H9 (cell line): ENCODE measurements at places on chromosomes 12 and 14.
A peak's percentile ranks its signal among the peaks of the same experiment; 100 is the strongest.

GRCh38 chr12:78793491-78793890 lies 71.1 kb upstream of the SYT1 start:
- DNase-seq = no peak

DNA sequence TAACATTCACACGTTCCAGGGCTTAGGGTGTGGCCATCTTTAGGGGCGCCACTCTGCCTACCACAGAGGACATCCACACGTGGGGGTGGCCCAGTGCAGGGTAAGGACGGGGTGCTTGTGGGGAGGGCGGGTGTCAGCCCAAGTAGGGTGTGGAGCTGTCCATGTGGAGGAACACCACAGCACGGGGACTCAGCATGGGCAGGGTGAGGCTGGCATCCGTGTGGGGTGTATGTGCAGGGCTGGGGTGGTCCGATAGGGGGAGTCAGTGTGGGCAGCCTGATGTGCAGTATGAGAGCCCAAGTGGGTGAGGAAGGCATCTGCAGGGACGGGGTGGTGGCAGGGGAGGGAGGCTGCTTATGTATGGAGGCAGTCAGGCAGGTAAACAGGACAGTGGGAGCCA lies 17.7 kb downstream of the PSMC1 start:
- DNase-seq = peak; percentile 65

- DNase-seq = no peak
These were observed 751.7 kb downstream of the NRXN3 start for GRCh38 chr14:78921856-78922255.

DNA sequence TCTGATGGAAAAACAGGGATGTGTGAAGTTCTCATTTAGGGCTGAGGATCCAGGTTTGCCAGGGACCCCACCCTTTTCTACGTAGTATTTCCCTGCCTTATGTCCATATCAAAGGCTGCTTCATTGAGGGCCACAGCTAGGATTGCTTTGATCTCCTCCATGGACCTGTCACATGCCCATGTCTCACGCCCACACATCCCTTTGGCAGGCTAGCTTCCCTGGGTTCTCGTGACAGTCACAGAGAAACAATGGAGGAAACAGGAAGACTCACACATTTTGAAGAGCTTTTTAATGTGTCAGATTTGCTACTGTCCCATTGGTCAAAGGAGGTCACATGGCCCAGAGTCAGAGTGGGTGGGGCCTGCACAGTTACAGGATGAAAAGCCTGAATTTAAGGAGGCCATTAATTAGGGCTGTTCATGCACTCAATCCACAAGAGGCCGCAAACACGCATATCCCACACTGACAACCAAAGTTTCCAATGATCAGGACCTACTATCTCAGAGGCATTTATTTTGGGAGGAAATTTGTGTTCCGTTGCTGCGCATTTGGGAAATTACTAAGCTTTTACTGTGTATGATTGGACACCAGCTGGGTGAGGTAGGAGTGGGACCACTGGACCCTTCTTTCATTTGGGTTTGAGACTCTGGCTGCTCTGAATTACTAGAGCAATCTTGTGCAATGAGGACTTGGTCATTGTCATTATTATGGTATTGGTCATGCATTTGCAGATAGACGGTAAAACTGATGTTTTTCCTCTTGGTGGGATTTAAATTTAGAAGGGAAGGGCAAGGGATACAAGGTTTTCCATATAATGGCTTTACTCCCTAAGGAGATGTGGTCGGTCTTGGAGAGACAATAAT lies 266.2 kb downstream of the KTN1 start:
- no peak for DNase-seq

DNA sequence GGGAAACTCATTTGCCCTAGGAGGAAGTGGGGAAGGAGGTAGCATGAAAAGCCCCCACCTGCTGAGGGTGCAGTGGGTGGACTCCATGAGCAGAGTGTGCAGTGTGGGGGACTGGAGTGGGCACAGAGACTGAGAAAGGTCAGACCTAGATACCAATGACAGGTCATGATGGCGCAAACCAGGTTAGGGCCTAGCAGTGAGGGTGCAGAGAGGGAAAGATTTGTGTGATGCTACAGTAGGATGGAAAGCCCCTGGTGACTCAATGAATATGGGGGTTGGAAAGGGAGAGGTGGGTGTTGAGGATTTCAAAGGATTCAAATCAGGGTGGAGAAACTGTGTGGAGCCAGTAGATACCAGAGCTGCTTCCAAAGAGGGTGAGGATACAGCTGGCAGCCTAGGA lies 319.2 kb downstream of the DPF3 start:
- DNase-seq = no peak

DNA sequence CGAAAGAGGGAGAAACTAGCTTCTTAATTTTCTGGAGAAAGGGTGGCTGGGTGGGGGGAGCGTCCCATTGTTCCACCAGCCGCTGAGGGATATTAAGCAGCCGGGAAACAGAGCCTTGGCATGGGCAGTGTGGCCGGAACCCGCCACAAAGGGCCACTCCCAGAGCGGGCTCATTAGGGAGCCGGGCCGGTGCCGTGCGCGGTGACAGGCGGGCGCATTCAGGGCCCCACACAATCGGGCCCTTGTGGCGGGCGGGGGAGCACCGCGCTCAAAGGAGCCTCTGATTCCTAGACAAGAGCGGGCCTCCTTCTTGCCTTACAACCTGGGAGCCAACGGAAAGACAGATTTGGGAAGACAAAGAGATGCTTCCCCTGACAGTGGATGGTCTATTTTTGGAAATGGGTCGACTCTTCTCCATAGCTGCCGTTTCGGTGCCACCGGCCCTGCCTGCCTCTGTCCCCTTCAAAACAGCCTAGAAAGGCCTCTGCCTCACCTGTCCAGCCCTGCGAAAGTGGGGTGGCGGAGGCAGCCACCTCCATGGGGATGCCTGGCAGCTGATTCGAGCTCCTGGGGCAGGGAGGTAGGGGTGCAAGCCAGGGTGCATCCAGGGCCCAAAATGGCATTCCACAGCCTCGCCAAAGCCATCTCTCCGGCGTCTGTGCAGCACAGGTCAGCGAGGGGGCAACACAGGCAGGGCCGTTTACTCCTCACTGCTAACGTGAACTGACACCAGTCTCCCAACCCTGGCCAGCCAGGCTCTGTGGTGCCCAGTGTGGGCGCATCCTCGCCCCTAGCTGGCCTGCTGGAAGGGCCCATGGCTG lies 10.9 kb downstream of the CCDC85C start:
- no peak for DNase-seq
